HFFc6 (cell line): ENCODE measurements at places on chromosomes 16 and 17. TPM values are rescaled to one million over a fixed set of nuclear protein-coding genes. Genes with fewer than 3 reads are reported as not detected.
A peak's percentile ranks its signal among the peaks of the same experiment; 100 is the strongest.

- peaks cover 19% of the 10 kb centered on the region for H3K4me1 ChIP-seq
- H3K4me3 ChIP-seq = peak overlapping the region; percentile 19; the same call in 1 of the 2 replicates
- H3K27ac ChIP-seq = peak overlapping the region; percentile 88
- peaks cover 28% of the 10 kb centered on the region for H3K27me3 ChIP-seq
- H3K36me3 ChIP-seq = no peaks in the 10 kb centered on the region
Observed at GRCh38 chr17:41739661-41740352, 5.4 kb upstream of the HAP1 start.

- H3K27ac ChIP-seq = no peak overlapping the region
- DNase-seq = no peak
- H3K27me3 ChIP-seq = peaks cover under 1% of the 10 kb centered on the region; the same call in 1 of the 2 replicates
- H3K4me1 ChIP-seq = peaks cover 53% of the 10 kb centered on the region
- H3K4me3 ChIP-seq = no peak overlapping the region
Observed at GRCh38 chr17:61488878-61489718, 36.9 kb downstream of the TBX4 start.

Gene NKD1
- not detected in 3 replicates for total RNA-seq

Gene SGF29
- total RNA-seq = 7.6 to 12.4 TPM (median 10.9 TPM) in 3 replicates

Gene CHD9NB
- total RNA-seq = 2.7 to 2.9 TPM (median 2.8 TPM) in 3 replicates

DNA sequence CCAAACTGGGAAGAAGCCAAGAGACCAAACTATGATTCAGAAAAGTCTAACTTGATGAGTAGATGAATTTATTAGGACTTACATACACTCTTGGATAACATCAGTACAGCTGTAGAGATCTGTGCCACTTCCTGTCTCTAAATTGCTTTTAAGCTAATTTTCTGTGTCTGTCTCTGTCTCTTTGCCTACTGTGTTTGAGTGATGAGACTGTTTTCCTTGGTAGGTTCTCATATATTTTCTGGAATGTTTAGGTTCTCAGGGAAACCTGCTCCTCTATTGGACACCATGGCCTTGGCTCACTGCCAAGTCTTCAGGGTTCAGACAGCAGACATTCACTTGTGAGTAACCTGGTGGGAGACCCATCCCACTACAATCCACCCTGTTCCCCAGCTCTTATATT is 103.5 kb upstream of the KIF2B start:
- H3K27me3 ChIP-seq = no peaks in the 10 kb centered on the region
- no peak for DNase-seq
- no peaks in the 10 kb centered on the region for H3K4me1 ChIP-seq
- H3K4me3 ChIP-seq = no peak overlapping the region
- H3K36me3 ChIP-seq = no peaks in the 10 kb centered on the region

Gene RCVRN
- not detected in 3 replicates for total RNA-seq

Gene ZSCAN10
- total RNA-seq = not detected in 3 replicates

DNA sequence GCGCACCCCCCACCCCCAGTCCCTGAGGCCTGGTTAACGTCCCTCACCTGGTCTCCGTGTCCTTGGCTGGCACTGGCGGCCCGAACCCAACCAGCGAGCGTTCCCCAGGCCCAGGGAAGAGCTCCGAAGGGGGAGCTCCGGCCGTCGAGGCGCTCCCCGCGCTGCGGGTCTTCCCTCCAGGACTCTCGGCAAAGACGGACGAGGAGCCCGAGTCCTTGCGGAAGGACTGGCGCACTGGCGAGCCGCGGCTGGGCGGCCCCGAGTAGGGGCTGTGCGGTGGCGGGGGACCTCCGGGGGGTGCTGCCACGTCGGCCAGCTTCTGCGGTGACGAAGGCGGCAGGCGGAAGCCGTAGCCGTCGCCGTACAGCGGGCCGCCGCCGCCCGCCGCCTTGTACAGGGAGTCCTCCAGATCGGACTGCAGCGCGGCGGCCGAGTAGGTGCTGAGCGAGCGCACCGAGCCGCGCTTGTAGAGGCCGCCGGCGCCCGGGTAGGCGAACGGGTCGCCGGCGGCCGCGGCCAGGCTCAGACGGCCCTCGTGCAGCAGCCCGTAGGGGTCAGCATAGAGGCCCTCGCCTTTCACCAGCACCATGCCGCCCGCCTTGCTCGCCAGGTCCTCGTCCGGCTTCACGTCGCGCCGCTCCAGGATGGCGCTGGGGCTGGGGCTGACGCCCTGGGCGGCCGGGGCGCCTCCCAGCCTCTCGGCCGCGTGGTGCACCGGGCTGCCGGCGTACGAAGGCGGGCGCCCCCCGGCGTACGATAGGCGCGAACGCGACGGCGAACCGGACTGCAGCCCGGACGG is 44.1 kb downstream of the SRCIN1 start:
- no peaks in the 10 kb centered on the region for H3K36me3 ChIP-seq
- no peak overlapping the region for H3K4me3 ChIP-seq
- no peak overlapping the region for H3K27ac ChIP-seq
- H3K4me1 ChIP-seq = peaks cover 6% of the 10 kb centered on the region; the same call in 1 of the 2 replicates
- peaks cover 38% of the 10 kb centered on the region for H3K27me3 ChIP-seq

- peaks cover 5% of the 10 kb centered on the region; the same call in 1 of the 2 replicates for H3K36me3 ChIP-seq
- peaks cover 34% of the 10 kb centered on the region for H3K4me1 ChIP-seq
- peak; percentile 79 for DNase-seq
- H3K27me3 ChIP-seq = no peaks in the 10 kb centered on the region
Observed at GRCh38 chr17:12709063-12709462, 43.4 kb downstream of the MYOCD start.

Gene CACNG4
- total RNA-seq = not detected in 3 replicates

Gene SCN4A
- not detected in 3 replicates for total RNA-seq

GRCh38 chr17:50659179-50659578 is 24.5 kb downstream of the ABCC3 start:
- peaks cover 9% of the 10 kb centered on the region; the same call in 1 of the 2 replicates for H3K36me3 ChIP-seq
- peaks cover 3% of the 10 kb centered on the region; the same call in 1 of the 2 replicates for H3K27me3 ChIP-seq
- peaks cover 50% of the 10 kb centered on the region for H3K4me1 ChIP-seq
- DNase-seq = no peak

DNA sequence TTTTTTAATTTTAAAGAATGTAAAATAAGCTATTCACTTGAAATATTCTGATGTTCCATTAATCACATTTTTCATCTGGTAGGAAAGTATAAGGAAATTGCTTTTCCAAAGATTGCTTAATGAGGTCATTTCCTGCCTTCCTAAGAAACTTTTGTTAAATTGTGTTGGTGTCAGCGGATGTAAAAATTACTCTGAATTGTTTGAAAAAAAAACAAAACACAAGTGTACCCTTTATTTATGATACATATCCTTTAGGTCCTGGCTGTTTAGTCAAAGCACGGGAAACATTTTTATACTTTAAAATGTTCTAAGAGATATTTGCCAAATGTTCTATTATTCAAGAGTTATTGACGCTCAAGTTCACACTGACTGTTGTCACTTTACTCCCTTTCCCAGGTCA is 1357.4 kb upstream of the GOT2 start:
- no peaks in the 10 kb centered on the region for H3K27me3 ChIP-seq
- peaks cover 4% of the 10 kb centered on the region; the same call in 1 of the 2 replicates for H3K36me3 ChIP-seq

- DNase-seq = no peak
- no peak overlapping the region for H3K4me3 ChIP-seq
- H3K36me3 ChIP-seq = peaks cover 4% of the 10 kb centered on the region; the same call in 1 of the 2 replicates
Observed at GRCh38 chr16:84791088-84791487, 28.7 kb upstream of the CRISPLD2 start.

DNA sequence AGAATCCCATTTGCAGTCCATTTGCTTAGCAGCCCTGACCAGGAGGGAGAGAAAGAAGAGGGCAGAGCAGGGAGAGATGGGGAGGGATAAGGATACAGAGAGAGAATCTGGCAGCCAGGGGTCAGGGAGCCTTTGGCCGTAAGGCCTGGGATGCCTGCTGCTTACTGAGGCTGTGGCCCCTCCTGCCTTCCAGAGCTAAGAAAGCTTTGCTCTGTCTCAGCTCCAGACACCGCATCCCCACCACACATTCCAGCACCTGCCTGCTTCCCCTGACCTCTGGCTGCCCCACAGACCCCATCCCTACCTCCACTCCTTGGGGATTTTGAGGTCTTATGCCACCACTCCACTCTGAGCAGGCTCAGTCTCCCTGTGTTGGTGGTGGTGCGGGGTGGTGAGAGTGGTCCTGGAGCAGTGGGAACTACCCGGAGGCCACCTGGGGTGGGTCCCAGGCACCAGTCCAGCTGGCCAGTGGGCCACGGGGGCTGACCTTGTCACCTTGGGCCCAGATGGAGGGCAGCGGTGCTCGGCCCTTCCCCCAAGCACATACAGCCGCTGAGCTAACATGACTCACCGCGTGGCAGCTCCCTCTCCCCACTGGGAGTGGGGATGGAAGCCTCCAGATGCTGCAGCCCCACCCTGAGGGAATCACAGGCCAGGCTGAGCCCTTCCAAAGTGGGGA is 58.3 kb downstream of the RAI1 start:
- peak overlapping the region; percentile 85 for H3K27ac ChIP-seq
- H3K27me3 ChIP-seq = no peaks in the 10 kb centered on the region; the same call in 1 of the 2 replicates
- H3K36me3 ChIP-seq = peaks cover 5% of the 10 kb centered on the region; the same call in 1 of the 2 replicates

DNA sequence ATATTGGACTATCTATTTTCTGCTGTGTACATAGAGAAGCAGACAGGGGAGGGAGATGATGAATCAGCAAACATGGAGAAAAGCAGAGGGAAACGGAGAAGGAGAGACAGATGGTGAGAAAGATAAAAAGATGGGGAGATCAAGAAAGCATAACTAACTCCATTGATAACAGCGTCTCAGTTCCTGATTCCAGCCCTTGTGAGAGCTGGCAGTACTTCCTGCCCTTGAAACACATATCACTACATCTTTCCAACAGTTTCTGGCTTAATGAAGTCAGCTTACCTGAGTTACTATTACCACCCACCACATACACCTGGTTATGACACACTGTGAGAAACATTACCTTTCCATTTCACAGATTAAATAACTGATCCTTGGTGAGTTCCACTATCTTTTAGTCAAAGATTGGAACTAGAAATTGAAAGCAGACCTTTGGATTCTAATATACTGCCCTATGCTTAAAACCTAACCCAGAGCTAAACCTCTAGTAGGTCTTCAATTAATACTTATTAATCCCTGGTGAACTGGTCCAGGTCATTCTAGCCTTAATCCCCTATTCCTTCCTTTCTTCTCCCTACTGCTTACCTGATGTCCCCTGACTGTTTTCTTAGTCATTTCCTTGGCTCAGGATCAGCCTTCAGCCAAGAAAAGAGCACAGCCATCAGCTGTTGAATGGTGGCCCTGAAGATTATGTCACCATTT is 346.6 kb upstream of the CCL2 start:
- peaks cover 6% of the 10 kb centered on the region; the same call in 1 of the 2 replicates for H3K36me3 ChIP-seq
- H3K27me3 ChIP-seq = no peaks in the 10 kb centered on the region
- H3K4me1 ChIP-seq = no peaks in the 10 kb centered on the region
- no peak overlapping the region for H3K4me3 ChIP-seq
- no peak overlapping the region for H3K27ac ChIP-seq

Gene TBC1D3L
- 0.31 to 1.3 TPM (median 0.43 TPM) in 3 replicates for total RNA-seq

DNA sequence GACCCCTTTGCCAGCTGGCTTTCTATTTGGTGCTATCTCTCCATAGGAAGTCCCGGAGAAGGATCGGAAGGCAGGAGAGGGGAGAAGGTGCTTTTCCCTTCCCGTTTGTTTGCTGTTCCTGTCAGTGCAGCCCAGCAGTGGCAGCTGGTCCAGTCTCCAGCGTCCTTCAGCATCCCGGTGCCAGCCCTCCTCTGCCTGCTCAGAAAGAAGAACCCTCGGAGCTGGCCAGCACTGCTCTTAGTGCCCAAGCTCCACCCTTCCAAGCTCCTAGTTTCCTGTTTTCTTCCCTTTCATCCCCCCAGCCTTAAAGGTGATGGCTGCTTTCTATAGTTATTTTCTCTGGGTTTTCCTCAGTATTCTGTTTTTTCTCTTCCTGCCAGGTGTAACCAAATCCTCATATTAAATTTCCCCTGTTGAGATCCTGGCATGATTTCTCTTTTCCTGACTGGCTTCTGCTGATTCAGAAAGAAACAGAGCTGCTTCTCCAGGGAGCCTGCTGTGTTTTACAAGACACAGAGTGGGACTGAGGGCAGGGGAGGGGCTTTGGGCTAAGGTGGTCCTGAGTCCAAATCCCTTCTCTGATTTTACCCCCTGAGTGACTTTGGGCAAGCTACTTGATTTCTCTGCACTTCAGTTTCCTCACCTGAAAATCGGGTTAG is 186.8 kb downstream of the COPRS start:
- DNase-seq = no peak
- no peak overlapping the region; the same call in 1 of the 2 replicates for H3K27ac ChIP-seq
- H3K36me3 ChIP-seq = peaks cover 20% of the 10 kb centered on the region
- no peak overlapping the region for H3K4me3 ChIP-seq
- H3K4me1 ChIP-seq = peaks cover 41% of the 10 kb centered on the region

GRCh38 chr16:51151961-51152663 is 1.0 kb upstream of the SALL1 start:
- H3K27ac ChIP-seq = peak overlapping the region; percentile 74
- H3K27me3 ChIP-seq = no peaks in the 10 kb centered on the region; the same call in 1 of the 2 replicates
- H3K4me1 ChIP-seq = peaks cover 42% of the 10 kb centered on the region

Gene DHX8
- total RNA-seq = 57.5 to 64.9 TPM (median 58.3 TPM) in 3 replicates

DNA sequence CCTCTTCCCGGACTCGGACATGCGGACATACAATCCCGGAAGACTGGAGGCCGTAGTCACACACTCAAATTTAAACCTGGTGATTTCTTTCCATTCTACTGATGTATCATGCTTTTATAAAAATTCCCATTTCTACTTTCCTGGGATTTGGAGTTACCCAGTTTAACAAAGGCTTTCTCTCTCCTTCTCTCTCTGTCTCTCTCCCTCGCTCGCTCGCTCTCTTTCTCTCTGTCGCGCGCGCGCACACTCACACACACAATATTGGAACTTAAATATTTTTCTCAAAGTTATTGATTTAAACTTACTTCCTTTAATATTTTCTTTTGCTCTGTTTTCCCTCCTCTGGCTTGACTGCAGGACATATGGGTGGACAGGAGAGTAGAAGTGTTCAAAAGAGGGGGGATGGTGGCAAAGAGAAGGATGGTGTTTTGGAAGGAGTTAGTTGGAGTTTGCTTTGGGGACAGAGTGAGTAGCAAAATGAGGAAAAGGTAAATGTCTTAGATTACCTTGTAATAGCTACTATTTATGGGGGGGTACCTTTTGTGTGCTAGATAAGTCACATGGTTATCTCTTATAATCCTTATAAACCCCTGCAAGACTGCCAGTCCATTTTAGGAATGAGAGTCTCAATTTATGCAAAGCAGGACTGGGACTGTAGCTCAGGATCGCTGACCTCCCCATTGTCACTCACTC is 878 bp upstream of the TRIM25 start:
- H3K27ac ChIP-seq = peak overlapping the region; percentile 91
- DNase-seq = no peak

DNA sequence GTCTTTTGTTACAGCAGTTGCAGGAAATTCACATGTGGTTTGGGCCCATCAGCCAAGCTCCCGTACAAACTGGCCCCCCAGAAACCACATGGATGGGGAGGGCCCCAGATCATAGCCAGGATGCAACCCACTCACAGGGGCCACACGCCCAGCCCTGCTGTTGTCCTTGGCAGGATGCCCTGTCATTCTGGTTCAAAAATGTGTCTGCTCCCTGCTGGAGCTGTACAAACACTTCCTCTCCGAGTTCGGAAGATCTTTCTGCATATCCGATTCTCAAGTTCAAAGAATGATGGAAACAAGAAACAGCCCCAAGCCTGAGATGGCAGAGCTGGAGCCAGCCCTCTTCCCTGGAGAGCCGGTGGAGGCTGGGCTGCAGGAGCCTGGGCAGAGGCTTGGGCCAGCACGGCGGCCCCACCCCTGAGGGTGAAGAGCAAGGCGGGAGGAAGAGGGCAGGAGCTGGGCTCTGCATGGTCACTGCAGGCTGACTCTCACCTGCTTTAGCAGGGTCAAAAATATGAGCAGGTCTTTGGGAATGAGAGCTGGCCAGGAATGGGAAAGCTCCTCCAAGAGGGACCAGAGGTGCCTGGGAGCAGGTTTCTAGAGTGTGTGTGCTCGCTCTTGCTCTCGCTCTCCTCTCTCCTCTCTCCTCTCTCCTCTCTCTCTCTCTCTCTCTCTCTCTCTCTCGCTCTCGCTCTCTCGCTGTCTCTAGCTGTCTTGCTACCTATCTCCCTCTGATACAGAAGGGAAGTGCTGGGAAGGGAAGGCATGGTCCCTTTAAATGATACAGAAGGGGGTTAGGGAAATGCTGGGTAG is 34.7 kb upstream of the ENPP7 start:
- no peaks in the 10 kb centered on the region for H3K36me3 ChIP-seq
- no peak overlapping the region for H3K4me3 ChIP-seq
- DNase-seq = no peak
